ENCODE measurements at places on chromosomes 2 and 18. TPM values are rescaled to one million over a fixed set of nuclear protein-coding genes. Genes with fewer than 3 reads are reported as not detected.

The DNAJB2 gene
- 34.1 TPM for total RNA-seq

The SULT1C4 gene
- total RNA-seq: 0.96 TPM

GRCh38 chr18:72783530-72783929 is 84.3 kb downstream of the NETO1 start:
- DNase-seq: no peak

GRCh38 chr2:223041527-223042109 is 10.4 kb upstream of the KCNE4 start:
- peak; percentile 46 for DNase-seq

DNA sequence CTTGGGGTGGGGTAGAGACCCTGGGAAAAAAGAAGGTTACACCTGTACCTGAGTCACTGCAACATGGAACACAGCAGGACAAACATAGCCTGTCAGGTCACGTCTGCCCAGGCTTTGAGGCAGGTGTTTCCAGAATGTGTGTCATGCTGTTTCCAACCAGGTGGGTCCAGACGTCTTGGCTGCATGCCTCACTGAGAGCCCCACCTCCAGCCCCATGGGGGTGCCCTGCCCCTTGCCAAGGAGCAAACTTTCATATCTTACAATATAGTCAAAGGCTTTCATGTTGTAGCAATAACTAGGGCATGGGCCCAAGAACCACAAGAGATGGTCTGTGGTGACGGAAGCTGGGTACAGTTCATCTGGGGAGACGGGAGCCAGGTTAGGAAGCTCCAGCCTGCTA is 499.7 kb downstream of the BCL11A start:
- DNase-seq: no peak

DNA sequence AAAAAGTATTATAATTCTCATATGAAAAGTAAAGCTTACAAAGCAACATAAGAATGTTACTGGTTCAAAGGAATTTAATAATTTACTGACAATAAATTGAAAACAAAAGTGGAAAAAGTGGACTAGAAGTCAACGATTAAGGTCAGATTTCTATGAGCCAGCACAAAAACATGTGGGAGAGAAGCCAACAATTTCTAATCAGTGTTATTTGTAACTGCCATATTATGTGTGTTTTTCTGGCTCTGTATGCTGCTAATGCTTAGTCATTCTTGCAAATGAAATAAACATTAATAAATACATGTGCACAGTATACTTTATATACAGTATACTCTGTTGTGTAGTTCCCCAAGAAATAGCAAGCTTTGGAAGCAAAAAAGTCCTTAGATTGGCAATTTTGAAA is 301.3 kb upstream of the RGPD4 start:
- no peak for DNase-seq

Measured in H9 (cell line).